Muscle of leg (tissue), 16 donors: ENCODE measurements at places on chromosomes 6 and 20. TPM values are rescaled to one million over a fixed set of nuclear protein-coding genes. Genes with fewer than 3 reads are reported as not detected.
A peak's percentile ranks its signal among the peaks of the same experiment; 100 is the strongest.

MMP24 gene
- polyA plus RNA-seq = 0.34 TPM

SPAG4 gene
- 3.6 TPM for polyA plus RNA-seq

FBXO5 gene
- 15.3 TPM for polyA plus RNA-seq

- peak; percentile 94 for DNase-seq
These were observed 65.1 kb upstream of the ADGRG6 start for GRCh38 chr6:142236691-142237090.

- no peak for DNase-seq
These were observed 4.9 kb downstream of the HTR1B start for GRCh38 chr6:77458421-77458820.

DNA sequence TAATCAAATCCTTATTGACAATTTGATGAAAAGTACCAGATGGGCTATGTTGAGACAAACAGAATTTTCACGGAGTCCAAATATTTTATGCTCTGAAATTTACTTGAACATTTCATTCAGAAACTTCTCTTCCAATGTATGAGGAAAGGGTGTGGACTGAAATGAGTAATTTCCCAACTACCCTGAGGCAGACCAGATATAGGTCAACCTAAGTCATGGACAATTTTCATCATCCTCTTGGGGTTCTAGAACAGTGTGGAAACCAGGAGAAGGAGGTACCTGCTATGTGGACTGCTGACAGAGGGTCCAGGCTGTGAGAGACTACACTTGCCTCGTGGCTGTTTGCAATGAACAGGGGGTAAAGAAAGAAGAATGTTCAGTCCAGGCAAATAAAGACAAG is 323.0 kb downstream of the ESR1 start:
- DNase-seq = peak; percentile 22

GRCh38 chr20:57545927-57546662 is 14.8 kb upstream of the PCK1 start:
- no peak for DNase-seq
